ENCODE measurements at places on chromosomes 12 and 14.

- DNase-seq, result no peak
These were observed 140.3 kb upstream of the AEBP2 start for GRCh38 chr12:19298836-19299605.

GRCh38 chr14:79660053-79660939 is 551.0 kb downstream of the DIO2 start:
- no peak for DNase-seq

DNA sequence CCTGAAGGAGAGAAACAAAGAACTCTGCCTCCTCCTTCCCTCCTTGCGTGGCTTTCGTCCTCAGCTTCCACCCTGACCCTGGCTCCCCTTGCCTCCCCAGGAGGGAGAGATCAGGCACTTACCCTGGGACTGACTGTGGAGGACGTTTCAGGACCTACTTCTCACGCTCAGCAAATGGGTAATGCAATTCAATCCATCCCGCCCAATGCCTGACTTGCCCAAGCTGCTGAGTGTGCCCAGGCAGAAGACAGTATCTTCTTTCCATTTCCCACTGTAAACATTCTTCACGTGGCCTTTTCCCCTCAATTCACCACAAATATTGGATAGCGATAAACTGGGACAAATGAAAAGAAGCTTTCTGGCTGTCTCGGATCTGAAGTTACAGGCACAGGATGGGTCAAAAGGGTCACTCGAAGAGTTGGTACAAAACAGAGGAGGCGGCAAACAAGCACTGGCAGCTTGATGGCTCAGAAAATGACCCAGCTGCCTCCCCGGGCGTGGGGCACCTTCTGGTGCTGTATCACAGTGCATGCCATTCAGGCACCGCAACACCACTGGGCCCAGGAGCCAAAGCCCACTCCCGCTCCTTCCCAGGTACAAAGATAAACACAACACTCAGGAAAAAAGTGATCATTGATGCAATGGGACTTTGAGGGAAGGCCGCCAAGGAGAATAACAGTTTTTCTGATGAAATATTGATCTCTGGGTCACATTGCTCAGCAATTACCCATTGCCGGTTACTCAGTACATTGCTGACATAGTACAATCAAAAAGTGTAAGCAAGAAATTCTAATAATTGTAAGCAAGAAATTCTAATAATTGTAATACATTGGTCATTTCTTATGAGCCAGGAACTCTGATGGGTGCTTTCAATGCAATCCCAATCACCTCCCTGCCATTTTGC is 65.8 kb downstream of the TRIM9 start:
- no peak for DNase-seq

DNA sequence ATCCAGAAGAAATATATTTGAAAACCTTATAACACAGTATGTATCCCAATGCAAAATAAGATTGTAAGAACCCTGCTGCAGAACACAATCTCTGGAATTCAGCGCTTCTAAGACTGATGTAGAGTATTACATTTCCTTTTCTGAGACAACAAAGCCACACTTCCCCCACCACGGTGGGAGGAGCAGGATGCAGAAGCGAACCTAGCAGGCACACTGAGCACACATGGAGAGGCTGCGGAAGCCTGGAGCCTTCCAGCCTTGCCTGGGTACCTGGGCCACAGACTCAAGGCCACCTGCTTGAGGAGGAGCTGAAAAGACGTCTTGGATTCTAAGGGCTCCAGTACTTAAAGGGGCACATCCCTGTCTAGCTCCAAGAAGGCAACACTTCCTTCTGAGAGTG is 46.4 kb downstream of the TCHP start:
- no peak for DNase-seq

GRCh38 chr12:111616177-111616623 is 17.1 kb upstream of the ATXN2 start:
- no peak for DNase-seq

DNA sequence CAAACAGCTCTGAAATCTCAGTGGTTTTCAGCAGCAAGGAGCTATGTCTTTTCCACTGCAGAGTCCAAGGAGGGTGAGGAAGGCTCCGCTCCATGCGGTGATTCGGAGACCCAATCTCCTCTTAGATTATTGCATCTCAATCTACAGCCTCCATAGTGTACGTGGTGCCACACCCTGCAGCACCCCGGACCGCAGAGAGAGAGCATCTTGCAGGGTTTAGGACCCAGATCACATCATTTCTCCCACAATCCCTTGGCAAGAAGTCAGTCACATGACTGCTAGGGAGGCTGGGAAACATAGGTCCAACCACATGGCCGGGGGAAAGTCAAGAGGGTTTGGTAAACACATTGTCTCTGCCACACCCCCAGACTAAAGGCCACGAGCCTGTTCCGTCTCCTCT is 209.4 kb upstream of the TMEM132C start:
- no peak for DNase-seq

GRCh38 chr14:35855876-35856481 is 29.8 kb downstream of the BRMS1L start:
- DNase-seq, result peak; percentile 45

GRCh38 chr12:53115112-53115890 is 12.0 kb downstream of the SOAT2 start:
- DNase-seq, result no peak
